Left ventricle myocardium inferior (tissue), 1 donor: ENCODE measurements at places on chromosomes 7 and 10. TPM values are rescaled to one million over a fixed set of nuclear protein-coding genes. Genes with fewer than 3 reads are reported as not detected.

GRCh38 chr10:66698069-66698468, 227.8 kb upstream of the LRRTM3 start:
- DNase-seq: no peak

- DNase-seq: no peak
These were observed 14.2 kb downstream of the SLC29A3 start for GRCh38 chr10:71333129-71333887.

MUC12 gene
- total RNA-seq: 0.30 TPM

DRGX gene
- total RNA-seq: not detected

FGFR2 gene
- 0.36 TPM for total RNA-seq

CCDC136 gene
- 8.2 TPM for total RNA-seq

GBF1 gene
- 43.2 TPM for total RNA-seq
